RCC 7860 (cell line): ENCODE measurements at places on chromosomes 11 and 22.

DNA sequence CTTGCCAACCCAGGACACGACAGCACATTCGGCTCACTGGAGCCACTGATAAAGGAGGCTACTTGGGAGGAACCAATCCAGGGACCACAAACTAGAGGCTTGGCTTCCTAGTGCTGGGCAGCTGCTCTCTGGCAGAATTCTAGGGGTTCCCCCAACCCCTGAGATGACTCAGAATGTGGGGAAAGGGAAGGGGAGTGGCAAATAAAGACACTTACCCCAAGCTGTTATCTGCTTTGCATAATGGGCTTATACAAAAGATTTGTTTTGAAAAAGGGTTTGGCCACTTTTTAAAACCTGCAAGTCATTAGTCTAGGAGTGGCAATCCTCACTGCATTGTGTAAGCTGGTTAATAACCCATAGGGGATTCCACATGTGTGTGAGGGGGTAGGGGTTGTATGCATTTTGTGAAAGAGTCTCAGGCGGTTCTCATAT lies 64.1 kb upstream of the LMO1 start:
- no peak for DNase-seq

- DNase-seq = no peak
These were observed 788 bp downstream of the LIN7C start for GRCh38 chr11:27505781-27506180.

GRCh38 chr11:42422090-42422489 lies 889.7 kb upstream of the API5 start:
- DNase-seq = no peak

DNA sequence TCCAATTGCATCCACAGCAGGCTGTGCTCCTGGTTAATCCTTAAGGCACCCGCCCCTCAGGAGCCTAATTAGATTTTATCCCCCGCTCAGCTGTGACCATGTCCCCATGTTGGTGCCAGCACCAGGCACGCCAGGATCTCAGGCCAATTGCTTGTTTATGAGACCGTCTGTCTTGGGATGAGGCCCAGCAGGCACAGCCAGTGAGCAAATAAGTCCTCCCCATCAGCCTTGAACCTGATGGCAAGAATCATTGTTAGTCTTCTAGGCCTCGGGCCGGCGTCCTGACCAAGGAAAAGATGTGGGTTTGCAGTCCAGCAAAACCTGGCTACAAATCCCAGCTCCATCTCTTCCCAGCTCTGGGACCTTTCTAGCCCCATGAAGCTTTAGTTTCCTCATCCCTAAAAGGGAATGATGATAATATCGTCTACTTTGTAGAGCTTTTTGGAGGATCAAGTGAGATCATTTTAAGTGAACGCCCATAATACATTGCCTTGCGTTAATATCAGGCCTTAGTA lies 57.3 kb downstream of the TP53I11 start:
- DNase-seq = no peak

- DNase-seq = no peak
These were observed 20.7 kb upstream of the CTTN start for GRCh38 chr11:70377645-70378044.

- no peak for DNase-seq
These were observed 44.8 kb upstream of the AMPD3 start for GRCh38 chr11:10410106-10410843.
